Central memory CD4-positive, alpha-beta T cell (primary cell): ENCODE measurements at places on chromosomes 3 and 15.

GRCh38 chr3:127074900-127075360 is 92.0 kb downstream of the PLXNA1 start:
- DNase-seq = no peak

GRCh38 chr15:63494408-63494807 is 10.0 kb upstream of the USP3 start:
- no peak for DNase-seq

GRCh38 chr3:48412375-48413001 is 17.4 kb downstream of the PLXNB1 start:
- no peak for DNase-seq

DNA sequence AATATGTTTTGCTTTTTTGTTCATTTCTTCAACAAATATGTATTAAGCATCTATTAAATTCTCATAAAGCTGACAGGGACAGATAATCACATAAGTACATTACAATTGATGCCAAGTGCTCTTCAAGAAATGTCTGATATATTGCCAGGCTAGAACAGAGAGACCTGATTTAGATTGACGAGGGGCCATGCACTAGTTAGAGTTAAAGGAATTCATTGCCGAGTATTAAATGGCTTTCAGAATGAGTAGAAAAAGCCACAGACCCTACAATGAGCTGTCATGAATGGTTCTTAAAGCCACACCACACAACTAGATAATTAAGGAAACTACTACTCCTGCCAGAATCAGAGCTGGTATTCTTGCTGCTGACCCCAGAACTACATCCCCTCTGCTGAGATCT is 250.2 kb upstream of the MME start:
- no peak for DNase-seq

DNA sequence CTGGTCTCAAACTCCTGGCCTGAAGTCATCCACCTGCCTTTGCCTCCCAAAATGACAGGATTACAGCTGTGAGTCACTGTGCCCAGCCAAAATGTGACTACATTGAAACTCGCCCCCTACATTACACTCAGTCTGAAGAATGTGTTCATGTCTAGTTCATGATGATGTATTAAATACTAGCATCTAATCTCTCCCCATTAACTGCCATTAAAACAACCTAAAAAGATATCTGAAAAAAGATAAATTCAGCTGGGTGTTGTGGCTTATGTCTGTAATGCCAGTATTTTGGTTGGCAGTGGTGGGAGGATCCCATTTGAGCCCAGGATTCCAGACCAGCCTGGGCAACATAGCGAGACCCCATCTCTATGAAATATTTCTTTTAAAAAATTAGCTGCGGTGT is 159.4 kb downstream of the PCCB start:
- no peak for DNase-seq

GRCh38 chr3:184386047-184386806 is 6.4 kb downstream of the CHRD start:
- no peak for DNase-seq

DNA sequence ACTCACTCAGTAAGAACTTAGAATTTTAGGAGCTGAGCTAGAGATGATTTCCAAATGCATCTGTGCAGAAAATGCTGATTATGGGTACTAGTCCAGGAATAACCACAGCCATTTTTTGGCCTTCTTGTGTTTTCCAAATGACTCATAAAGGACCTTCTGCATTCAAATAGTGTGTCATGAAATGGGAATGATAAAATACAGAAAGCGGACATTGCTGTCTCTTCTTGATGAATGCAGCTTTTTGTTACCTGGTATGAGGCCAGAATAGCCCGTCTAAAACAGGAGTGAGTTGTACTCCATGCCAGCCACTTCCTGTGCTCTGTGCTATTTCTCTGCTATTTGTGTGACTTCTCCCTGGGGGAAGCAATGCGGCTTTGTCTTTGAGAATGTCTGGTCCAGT is 20.5 kb upstream of the FRMD5 start:
- no peak for DNase-seq

- no peak for DNase-seq
Measured at GRCh38 chr3:177357352-177358090, 160.2 kb upstream of the TBL1XR1 start.

DNA sequence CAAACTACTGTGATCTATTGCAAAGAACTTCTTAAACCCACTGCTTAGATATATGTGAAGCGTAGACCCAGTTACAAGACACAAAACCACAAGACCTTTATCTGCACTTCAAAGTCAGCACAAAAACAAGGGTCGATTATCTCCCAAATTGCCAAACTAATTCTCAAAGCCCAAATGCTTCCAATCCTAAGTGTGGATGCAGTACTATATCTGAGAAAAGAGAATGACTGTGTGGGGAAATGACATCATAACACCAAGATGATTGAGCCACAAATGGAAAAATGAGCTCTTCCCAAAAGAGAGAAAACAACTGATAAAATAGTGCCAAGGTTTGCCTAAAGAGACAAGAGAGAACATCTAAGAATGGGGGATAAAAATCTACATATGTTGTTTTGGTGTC is 86.2 kb downstream of the MEIS2 start:
- no peak for DNase-seq

- DNase-seq = no peak
Measured at GRCh38 chr3:62670351-62670750, 204.9 kb downstream of the CADPS start.

- no peak for DNase-seq
Measured at GRCh38 chr15:98753726-98754656, 105.7 kb downstream of the IGF1R start.

GRCh38 chr15:84813931-84814330 is 3.2 kb upstream of the ALPK3 start:
- no peak for DNase-seq

DNA sequence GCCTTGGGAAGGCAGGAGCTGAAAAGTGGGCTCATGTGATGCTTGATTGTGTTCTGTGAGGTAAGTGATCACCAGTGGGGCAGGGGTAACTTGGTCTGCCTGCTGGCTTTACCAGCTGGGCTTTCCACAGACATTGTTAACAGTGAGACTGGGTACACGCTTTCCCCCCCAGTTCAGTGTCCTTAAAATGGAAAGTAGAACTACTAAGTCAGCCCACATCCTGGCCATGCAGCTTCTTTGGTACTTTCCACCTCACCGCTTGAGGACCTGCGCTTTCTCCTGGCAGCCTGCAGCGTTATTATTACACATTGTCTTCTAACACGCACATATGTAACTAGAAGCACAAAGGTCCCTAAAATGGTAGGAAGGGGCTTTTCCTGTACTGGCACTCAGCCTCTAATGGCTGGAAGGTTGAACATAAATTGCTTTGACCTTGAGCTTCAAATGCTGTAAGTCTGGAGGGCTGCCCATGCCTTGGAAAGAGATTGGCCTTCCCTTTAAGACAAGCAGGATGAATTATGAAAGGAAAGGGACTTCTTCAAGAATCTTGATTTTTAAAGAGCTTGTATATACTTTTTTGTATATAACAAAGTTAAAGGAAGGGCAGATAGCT is 216.1 kb upstream of the ROPN1 start:
- DNase-seq = no peak

- DNase-seq = no peak
Measured at GRCh38 chr15:35168464-35168863, 83.4 kb upstream of the NANOGP8 start.

DNA sequence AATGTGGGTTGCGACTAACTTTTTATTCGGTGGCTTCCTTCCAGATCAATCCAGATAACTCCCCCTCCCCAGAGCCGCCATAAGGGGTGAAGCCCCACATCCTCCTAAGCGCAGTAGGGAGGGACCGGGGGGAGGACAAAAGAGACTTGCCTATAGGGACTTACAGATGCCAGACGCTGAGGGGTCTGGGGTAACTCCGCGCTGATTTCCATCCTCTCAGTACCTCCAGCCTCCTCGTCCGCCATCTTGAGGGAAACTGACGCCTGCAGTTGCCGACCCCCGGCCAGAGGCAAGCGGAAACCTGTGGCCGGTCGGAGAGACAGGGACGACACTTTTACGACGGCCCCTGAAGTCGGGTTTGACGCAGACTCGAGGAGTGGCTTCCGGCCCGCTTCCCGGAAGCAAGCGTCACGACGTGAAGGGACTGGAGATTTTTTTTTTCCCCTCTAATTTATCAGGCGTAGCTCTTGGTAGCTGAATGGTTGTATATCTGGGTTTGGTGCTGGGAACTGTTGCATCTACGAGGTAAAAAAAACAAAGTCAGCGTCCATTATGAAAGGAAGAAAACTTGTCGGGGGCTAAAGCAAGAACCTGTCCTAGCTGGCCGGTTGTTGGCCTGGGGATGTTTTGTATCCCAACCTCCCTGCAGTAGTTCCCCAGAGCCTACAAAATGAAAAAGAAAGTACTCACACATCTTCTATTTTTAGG is at the start of gene UBR1:
TSS of gene UBR1 (minus strand) at position 261 of the 708 bp plus-strand sequence. CDS start at position 245, 16 bp downstream.
- peak; percentile 89 for DNase-seq

- peak; percentile 40 for DNase-seq
Measured at GRCh38 chr15:39756806-39757522, 25.7 kb downstream of the FSIP1 start.

DNA sequence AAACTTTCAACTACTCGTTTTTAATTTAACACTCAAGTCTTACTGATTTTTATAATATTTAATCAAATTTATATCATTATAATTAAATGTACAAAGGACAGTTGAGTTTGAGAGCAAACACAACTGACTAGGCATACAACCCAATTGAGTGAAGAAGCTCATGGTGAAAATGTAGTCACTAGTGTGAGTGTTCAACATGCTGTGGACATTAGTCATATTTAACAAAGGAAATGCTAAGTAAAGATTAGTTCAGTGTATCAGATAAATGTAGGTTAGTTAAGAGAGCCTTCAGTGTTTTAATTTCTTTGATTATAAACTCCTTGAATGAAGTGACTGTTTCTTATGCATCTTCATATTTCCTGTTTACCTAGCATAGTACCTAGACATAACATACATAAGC is 444.2 kb upstream of the GOLIM4 start:
- no peak for DNase-seq

GRCh38 chr3:152309031-152309430 is 40.3 kb downstream of the MBNL1 start:
- DNase-seq = no peak

GRCh38 chr3:88307666-88308065 is 157.9 kb downstream of the C3orf38 start:
- DNase-seq = no peak

- no peak for DNase-seq
Measured at GRCh38 chr3:57331078-57331610, 38.7 kb upstream of the ASB14 start.

DNA sequence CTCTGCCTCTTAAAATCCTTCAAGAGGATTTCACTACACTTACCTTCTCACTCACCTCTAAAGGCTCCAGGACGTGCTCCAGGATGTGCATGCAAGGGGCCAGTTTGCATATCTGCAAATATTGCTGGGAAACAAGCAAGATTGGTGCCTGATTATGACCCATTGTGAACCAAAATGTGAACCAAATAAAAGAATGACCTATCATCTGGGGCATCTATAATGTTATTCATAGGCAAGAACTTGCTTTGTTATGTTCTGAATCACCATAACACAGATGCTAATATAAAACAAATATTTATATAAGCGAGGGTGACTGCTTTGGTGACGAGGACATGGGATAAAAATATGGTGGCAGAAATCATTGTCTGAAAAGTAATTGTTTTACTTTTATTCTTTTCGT is 5.5 kb downstream of the IL12A start:
- DNase-seq = no peak
